Articular chondrocyte of knee joint (primary cell): ENCODE measurements at places on chromosomes 1 and 21. TPM values are rescaled to one million over a fixed set of nuclear protein-coding genes. Genes with fewer than 3 reads are reported as not detected.

The CELA2B gene
- total RNA-seq, result not detected in 2 replicates

The BMP8B gene
- under 0.01 TPM in 1 of 2 replicates, not detected in the other for total RNA-seq

The TCHHL1 gene
- total RNA-seq, result not detected in 2 replicates

The GUCA2B gene
- total RNA-seq, result not detected in 2 replicates

The FNDC10 gene
- total RNA-seq, result 2.1 and 3.1 TPM in 2 replicates

The GUCA2A gene
- total RNA-seq, result not detected in 2 replicates

The AQP10 gene
- 0.13 TPM in 1 of 2 replicates, not detected in the other for total RNA-seq

The ALPL gene
- 8.1 and 15.7 TPM in 2 replicates for total RNA-seq

The TMEM81 gene
- 1.3 TPM in 2 replicates for total RNA-seq

The FCRL4 gene
- total RNA-seq, result not detected in 2 replicates

The SH2D5 gene
- total RNA-seq, result 2.2 and 3.0 TPM in 2 replicates

The ADAMTS5 gene
- 170 and 278 TPM in 2 replicates for total RNA-seq

The CYP4A11 gene
- not detected in 2 replicates for total RNA-seq

The NTNG1 gene
- 0.26 and 2.7 TPM in 2 replicates for total RNA-seq

The C1orf87 gene
- 0.11 TPM in 1 of 2 replicates, not detected in the other for total RNA-seq

The SPRR1A gene
- not detected in 2 replicates for total RNA-seq

The UBE2U gene
- total RNA-seq, result not detected in 2 replicates

The GJA8 gene
- not detected in 2 replicates for total RNA-seq

The DCDC2B gene
- not detected in 2 replicates for total RNA-seq

The SFN gene
- total RNA-seq, result 0.54 and 0.78 TPM in 2 replicates

The ELF3 gene
- total RNA-seq, result 0.13 and 0.32 TPM in 2 replicates

The C1QC gene
- total RNA-seq, result not detected in 2 replicates

The ADAMTS4 gene
- 0.43 and 0.52 TPM in 2 replicates for total RNA-seq

The OPRD1 gene
- total RNA-seq, result under 0.01 TPM in 1 of 2 replicates, not detected in the other

The ASCL5 gene
- not detected in 2 replicates for total RNA-seq

The SEC16B gene
- total RNA-seq, result 5.7 and 6.0 TPM in 2 replicates

The SORT1 gene
- 18.4 and 20.1 TPM in 2 replicates for total RNA-seq

The THEM5 gene
- total RNA-seq, result not detected in 2 replicates

The OR10J1 gene
- not detected in 2 replicates for total RNA-seq

The ADGRL2 gene
- total RNA-seq, result 4.5 and 7.3 TPM in 2 replicates

The LCK gene
- not detected in 2 replicates for total RNA-seq

The DRAXIN gene
- 0.13 and 0.22 TPM in 2 replicates for total RNA-seq

The LAX1 gene
- total RNA-seq, result 0.11 and 0.13 TPM in 2 replicates

The PGLYRP3 gene
- not detected in 2 replicates for total RNA-seq

The CTTNBP2NL gene
- 22.2 and 28.0 TPM in 2 replicates for total RNA-seq

The F3 gene
- total RNA-seq, result 28.9 and 45.0 TPM in 2 replicates

The FLG2 gene
- total RNA-seq, result not detected in 2 replicates
